ENCODE measurements at places on chromosomes 13 and 19. TPM values are rescaled to one million over a fixed set of nuclear protein-coding genes. Genes with fewer than 3 reads are reported as not detected.
A peak's percentile ranks its signal among the peaks of the same experiment; 100 is the strongest.

GRCh38 chr13:23516702-23517101, 53.5 kb upstream of the TNFRSF19 start:
- no peak for DNase-seq

DNA sequence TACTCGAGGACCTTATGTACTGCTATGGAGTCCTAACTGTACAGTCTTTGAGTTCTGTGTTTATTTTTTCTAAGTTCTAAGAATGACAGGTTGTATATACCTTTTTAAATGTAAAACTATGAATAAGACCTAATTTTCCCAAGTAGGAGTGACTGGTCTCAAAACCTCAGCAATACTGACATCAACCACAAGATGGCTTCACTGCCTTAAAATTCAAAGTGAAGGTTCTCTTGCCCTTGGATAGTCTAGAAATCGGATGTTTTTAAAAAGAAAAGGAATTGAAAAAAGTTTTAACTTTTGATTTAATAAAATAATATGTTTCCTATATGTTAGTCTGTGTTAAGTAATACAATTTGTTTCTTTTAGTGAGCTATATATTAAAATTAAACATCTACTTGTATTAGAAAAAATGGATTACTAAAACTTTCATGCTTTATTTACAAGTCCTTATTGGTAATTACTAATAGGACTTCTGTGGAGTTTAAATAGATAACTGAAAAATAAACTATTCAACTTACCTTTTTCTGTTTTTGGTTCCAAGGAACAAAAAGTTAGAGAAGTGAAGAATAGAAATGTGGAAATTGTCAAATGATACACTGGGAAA, 52.0 kb downstream of the TDRD3 start:
- no peak for DNase-seq

GRCh38 chr19:46311444-46311843, 14.6 kb downstream of the HIF3A start:
- no peak for DNase-seq

DNA sequence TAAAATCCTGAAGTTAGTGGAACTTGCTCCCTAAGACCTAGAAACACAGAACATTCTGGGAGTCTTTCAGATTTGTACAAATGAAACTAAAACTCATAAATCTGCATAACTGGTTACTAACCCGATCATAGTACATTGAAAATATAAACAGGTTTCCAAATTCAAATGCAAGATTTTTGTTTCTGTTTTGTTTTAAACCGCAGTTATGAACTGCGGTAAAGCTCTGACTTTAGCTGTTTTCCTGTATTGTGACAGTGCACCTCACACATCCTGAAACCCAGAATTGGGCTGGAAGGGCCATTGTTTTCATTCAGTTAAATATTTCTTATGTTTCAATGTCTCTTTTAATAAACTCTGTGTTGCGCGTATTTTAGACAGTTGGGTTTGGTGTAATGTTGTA, 204.7 kb downstream of the SHISA2 start:
- no peak for DNase-seq

DNA sequence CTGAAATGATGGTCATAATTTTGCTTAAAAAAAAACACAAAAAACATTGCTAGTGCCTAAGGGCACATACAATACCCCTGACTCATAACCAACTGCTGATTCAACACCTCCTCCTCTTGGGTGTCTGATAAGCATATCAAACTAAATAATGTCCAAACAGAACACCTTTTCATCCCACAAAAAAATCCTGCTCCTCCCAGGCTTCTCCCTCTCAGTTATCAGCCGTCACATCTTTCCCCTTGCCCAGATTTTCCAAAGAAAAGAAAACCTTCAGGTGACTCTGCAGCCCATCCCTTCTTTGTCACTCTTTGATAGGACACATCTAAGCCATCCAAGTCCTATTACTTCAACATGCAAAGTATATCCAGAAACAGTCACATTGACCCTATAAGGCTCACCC, 46.9 kb downstream of the ABCC4 start:
- DNase-seq = no peak

DNA sequence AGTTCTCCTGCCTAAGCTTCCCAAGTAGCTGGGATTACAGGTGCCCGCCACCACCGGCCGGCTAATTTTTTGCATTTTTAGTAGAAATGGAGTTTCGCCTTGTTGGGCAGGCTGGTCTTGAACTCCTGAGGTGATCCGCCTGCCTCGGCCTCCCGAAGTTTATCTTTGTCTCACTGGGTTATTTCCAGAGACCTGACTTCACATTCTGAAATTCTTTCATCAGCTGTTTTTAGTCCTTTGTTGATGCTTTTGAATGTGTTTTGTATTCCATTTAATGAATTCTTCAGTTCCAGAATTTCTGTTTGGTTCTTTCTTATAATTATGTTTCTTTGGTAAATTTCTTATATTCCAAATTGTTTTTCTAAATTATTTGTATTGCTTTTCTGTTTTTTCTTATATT, 55.4 kb upstream of the MLNR start:
- DNase-seq = no peak

- DNase-seq = no peak
These were observed 81.6 kb upstream of the CSNK1A1L start for GRCh38 chr13:37187105-37187504.

GRCh38 chr13:54972838-54973237, 1944.2 kb downstream of the OLFM4 start:
- DNase-seq = no peak

GRCh38 chr19:30063650-30064347, 121.8 kb downstream of the URI1 start:
- peak; percentile 42 for DNase-seq

DNA sequence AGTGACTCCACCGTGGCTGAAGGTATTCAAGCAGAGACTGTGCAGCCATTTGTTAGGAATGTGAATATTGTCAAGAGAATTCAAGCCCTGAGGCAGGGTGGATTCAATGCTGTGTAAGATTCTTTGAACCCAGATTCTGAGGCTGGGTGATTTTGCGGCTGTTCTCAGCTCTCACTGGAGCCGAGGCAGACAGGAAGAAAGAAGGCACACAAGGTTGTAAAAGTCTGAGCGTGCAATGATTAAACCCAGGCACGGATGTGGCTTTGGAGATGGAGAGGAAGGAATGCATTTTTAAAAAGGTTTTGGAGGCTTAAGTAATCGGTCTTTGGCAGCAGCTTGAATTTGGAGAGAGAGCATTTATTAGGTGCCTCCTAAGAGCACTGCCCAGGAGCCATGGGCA, 187.9 kb downstream of the KATNAL1 start:
- no peak for DNase-seq

- DNase-seq = no peak
These were observed 118.5 kb downstream of the ATP8A2 start for GRCh38 chr13:25490236-25490635.

- no peak for DNase-seq
These were observed 8.6 kb downstream of the RPS9 start for GRCh38 chr19:54209058-54209810.

DNA sequence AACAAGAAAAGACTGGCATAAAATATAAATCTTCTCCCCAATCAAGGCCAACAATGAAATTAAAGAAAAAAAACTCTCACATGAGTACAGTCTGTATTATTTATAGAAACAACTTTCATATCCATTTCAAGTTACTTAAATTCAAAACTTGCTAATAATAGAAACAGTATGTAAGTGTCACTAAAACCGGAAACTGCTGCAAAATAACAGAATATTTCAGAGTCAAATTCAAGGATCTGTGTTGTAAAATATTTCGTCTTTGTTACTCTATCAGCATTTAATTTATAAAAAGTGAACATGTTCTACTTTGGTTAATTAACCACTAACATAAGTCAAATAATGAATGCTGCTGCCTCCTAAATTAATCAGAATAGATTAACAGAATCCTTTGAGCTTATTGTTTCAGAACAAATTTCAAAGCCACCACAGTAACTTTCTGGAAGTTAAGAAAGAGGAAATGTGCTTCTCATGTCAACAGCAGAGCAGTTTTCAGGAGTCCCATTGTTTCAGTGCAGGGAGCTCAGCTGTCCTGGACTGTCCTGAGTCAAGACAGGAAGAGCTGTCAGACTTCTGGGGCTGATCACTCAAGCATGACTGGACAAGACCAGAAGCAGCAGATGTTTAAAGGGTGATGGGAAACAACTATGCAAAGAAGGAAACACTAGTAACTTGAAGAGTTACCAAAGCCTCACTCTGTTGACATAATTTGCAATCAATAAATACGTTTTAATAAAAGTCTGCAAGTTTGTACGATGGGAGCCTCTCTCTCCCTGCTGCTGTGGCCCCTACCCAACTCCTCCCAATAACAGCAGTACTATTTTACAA, 76.9 kb downstream of the FOXO1 start:
- DNase-seq = no peak

DNA sequence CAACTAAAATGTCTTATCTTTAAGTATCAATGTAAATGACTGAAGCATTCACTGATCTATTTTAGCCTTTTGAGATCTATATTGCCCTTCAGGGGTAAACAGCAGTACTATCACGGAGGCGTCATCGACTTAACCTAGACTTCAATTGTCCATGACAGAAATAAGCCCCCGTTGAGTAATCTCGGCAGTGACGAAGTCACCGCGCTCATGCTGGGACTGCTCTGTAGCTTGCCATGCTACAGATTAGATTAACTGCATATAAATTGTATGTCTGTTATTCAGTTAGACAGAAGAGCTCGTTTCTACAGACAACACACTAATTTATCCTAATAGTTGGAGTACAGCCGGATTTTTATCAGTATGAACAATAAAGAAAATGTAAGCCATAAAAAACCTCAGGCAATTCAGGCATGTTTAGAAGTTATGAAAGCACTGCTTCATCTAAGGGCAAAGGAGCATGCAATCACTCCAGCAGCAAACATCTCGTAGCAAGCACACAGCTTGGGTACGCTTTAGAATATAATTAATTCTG, 56.6 kb downstream of the TUBGCP3 start:
- DNase-seq = no peak

DNA sequence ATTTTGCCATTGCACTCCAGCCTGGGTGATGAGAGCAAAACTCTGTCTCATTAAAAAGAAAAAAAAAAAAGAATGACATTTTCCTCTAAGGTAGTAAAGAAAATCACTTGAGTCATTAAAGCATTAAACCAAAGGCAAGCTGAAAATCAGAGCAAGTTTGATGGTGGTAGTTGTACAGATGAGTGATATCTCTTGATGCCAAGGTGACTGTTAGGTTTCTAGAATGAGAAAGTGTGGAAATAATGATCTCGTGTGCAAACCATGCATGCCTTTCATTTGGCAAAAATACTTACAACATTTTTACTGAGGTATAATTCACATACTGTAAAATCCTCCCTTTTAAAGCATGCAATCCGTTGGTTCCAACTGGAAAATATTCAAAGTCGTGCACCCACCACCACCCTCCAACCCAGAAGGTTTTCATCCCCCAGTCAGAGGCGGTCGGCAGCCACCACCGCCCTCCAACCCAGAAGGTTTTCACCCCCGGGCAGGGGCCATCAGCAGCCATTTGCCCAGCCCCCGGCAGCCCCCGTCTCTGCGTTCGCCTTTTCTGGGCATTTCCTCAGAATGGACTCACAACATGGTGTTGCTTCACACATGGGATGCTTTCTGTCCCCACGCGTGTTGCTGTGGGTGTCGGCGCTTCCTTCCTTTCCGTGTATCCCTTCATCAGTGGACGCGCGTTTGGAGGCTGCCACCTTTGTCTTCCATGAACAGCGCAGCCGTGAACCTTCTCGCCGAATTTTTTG, 90.2 kb downstream of the ATP11A start:
- peak; percentile 54 for DNase-seq

DNA sequence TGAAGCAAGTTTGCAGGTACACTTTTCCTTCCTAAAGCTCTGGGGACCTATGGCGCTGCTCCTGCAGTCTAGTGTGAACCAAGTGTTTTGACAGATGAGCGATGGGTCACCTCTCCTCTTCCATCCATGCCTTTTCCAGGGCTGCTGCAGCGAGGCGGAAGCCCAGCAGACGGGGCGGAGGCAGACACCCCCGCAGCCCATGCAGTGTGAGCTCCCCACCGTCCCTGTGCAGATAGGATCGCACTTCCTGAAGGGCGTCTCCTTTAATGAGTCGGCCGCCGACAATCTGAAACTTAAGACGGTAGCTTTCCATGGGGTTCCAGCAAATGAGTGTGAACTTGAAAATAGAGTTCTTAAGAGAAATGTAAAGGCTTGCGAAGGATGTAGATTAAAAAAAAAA, 37.1 kb upstream of the GPI start:
- DNase-seq = no peak

DNA sequence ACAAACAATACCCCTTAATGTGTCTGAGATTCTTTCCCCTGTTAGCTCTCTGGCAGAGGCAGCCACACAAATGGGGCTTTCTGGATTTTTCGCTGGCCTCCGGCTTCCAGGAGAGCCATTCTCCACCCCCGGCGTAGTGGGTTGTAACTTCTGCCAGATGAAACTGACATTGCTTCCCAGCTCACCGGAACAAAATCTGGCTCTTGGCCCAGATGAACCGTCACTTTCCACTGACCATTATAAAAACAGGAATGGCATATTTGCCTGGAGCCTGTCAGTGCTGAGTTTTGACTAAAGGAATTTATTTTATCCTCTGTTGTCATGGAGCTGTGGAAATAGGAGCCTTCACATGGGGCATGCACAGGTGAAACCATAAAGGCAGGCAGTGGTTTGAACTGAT, 120.6 kb upstream of the GPR12 start:
- no peak for DNase-seq

GRCh38 chr19:5137571-5138124, 168.7 kb downstream of the KDM4B start:
- DNase-seq = no peak

GRCh38 chr13:106010836-106011235, 524.6 kb downstream of the EFNB2 start:
- no peak for DNase-seq

DNA sequence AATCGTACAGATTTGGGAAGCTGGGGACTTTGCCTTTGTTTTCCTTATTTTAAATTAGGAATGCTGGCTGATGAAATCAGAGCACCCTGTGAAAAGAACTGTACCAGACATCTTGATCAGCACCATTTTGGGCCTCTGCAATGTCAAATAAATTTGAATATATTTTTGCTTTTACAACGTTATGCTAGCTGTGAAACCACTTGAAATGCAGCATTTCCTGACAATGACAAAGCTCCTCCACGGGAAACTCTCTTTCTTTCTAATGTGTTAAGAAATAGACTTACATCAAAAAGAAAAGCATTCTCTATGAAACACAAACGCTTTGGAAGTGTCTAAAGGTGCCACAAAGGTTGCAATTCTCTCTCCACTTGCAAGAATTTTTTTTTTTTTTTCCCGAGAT, 47.1 kb upstream of the MAP3K10 start:
- no peak for DNase-seq

GRCh38 chr13:110206185-110206584, 100.8 kb downstream of the COL4A1 start:
- DNase-seq = no peak

FAM174C gene
- total RNA-seq = 29.8 TPM

ZNF790 gene
- total RNA-seq = 4.4 TPM

AP1M2 gene
- total RNA-seq = not detected

KCNN1 gene
- total RNA-seq = 0.56 TPM

EFNB2 gene
- total RNA-seq = 15.5 TPM

KCTD4 gene
- not detected for total RNA-seq

PNMA8B gene
- 1.0 TPM for total RNA-seq

TMEM38A gene
- total RNA-seq = 12.1 TPM

CTU1 gene
- 7.7 TPM for total RNA-seq

All from right atrium auricular region (tissue), 2 donors.